T-helper 9 cell (primary cell): ENCODE measurements at places on chromosomes 1 and 21.

DNA sequence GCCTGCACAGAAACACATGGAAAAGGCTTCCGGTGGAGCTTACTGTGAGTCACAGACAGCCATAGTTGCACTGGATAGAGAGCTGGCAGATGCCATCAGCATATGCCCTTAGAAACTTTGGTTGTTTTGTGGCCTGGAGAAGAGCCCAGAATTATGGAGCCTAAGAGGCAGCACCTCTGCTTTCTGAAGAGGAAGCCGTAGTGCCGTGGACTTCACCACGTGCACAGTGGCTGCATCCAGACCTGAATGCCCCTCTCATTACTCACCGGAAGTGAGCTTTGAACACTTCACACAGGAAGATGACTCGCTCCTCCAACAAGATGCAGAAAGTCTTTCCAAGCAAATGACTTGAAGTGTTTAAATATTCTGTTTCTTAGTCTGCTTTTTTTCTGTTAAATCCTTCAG is 28.4 kb downstream of the JUN start:
- peak; percentile 17 for DNase-seq

DNA sequence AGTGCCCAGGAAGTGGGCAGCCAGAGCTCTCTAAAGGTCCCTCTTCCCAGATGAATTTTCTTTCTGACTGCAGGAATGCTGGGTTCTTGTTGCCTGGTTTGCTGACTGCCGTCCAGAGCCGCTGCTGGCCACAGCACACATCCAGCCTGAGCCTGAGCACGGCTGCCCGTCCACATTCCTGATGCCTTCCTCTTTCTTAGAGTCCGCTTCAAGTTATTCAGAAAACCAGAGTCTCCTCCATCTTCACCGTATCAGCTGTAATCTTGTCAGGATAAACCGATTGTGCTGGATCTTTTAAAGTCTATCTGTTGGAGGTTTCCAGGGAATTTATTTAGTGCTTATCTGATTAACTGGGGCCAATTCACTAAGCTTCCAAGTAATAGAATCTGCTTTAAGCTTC is 84.8 kb upstream of the BCAR3 start:
- no peak for DNase-seq

DNA sequence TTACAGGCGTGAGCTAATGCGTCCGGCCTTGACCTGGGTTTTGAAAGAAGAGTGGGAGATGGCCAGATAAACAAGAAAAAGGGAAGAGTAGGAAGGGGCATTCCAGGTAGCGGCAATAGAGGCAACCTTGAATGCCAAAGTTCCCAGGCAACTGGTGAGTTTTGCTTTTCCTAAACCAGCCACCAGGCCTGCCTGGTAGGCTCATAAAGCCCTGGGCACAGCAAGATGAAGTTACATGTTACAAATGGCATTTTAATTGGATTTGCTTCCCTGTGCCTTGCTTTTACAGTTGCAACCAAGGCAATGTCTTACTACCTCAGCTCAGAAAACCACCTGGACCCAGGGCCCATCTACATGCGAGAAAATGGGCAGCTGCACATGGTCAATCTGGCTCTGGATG is 5.5 kb downstream of the LRRC42 start:
- DNase-seq, result no peak

DNA sequence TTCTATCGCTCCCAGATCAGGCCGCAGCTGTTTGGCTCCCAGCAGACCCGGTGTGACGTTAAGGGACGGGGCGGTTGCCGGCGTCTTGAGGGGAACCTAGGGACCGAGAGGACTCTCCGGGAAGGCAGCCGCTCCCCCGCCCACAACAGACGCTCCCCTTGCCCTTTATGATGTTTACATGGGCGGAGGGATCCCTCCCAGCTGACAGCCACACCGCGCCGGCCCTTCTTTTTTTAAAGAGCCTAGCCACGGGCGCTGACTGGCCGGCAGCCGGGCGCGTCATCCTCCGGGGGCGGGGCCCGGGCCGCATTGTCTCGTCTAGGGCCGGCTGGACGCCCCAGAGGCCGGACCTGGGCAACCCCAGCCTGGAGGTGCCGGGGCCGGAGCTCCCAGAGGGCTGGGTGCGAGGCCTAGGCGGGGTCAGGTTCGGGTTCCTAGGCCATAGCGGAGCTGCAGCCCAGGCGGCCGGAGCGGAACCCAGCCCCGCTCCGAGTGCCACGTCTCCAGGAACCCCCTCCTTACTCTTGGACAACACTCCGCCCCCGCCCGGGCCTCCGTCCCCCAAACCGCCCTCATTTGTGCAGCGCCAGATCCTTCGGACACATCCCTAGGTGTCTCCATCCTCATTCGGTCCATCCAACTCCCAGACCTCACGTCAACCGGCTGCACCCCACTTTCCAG is at the start of gene PCAT6:
Gene PCAT6 (plus strand): TSS at position 340 of the 681 bp plus-strand sequence.
- peak; percentile 74 for DNase-seq

DNA sequence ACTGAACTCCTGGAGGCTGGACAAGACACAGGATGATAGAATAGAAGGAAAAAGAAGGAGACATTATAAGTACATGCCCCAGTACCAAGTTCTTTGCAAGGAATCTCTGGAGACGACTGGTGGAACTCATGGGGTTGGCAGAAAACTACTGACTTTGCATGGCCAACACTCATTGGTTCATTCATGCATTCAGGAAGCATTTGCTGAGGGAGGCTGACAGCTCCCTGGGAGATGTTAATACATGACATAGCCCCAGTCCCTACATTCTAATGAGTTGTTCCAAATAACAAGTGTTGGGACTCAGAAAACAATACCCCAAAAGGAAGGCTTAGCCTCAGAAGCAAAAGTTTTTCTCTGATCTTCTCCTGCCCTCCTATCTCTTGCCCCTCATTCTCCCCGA is 172.8 kb upstream of the IRF2BP2 start:
- DNase-seq, result no peak

- DNase-seq, result no peak
These were observed 8.3 kb upstream of the SLC2A1 start for GRCh38 chr1:42966688-42967612.

GRCh38 chr1:236351875-236352573 is 42.1 kb upstream of the EDARADD start:
- no peak for DNase-seq

- no peak for DNase-seq
These were observed 13.6 kb downstream of the FHAD1 start for GRCh38 chr1:15260418-15261154.

DNA sequence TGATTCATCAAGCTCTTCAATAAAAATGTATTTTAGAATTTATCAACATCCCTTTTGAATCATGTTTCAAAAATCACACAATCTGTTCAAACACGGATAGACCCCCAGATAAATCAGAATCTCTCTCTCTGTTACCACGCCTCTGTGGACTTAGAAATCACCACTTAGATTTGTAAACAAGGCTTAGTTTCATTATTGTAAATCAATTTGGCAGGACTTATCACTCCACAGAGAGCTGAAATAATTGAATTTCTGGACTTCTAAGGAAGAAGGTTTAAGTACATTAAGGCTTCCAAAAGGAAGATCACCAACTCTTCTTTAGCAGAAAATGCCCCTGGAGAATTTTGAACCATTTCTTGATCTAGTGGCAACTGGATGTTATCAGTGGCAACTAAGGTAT is 100.4 kb downstream of the APP start:
- DNase-seq, result no peak

DNA sequence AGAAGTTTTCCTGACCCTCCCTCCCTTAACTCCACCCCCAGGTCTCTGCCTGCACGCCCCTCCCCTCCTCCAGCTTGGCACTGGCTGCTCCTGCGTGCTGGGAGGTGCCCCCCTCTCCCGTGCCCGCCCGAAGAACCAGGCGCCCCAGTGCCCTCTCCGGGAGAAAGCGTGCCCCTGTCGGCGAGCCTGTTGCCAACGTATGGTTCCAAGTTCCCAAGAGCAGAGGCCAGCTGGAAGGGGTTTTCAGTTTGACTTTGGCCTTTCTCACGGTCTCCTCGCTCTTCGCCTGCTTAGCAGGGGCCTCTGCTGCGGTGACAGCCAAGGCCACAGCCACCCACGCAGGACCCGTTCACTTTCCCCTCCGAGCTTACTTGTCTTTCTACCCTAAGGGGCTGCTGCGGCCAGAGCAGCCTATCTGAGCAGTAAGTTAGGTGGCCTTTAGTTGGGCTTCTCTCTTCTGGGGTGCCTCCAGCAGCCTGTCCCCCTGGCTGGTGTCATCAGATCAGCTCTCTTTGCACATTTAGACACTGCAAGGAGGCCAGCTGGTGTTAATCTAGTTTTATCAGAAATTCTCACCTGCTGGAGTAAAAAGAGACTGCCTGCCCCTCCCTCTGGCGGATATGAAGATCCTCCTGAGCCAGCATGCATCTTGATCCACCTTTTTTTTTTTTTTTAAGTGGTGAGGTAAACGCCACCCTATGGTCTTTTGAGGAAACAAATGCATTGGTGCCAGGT is 1.5 kb downstream of the STUM start:
- no peak for DNase-seq

GRCh38 chr1:225508538-225509375 is 80.9 kb upstream of the LBR start:
- no peak for DNase-seq

DNA sequence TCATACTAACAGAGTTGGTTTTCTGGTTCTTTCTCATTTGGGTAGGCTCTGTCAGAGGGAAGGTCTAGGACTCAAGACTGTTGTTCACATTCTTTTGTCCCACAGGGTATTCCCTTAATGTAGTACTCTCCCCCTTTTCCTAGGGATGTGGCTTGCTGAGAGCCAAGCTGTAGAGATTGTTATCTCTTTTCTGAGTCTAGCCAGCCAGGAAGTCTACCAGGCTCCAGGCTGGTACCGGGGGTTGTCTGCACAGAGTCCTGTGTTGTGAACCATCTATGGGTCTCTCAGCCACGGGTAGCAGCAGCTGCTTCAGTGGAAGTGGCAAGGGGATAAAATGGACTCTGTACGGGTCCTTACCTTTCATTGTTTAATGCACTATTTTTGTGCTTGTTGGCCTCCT is 226.4 kb downstream of the LBR start:
- DNase-seq, result no peak

- DNase-seq, result no peak
These were observed 40.6 kb downstream of the NCMAP start for GRCh38 chr1:24596401-24596880.

DNA sequence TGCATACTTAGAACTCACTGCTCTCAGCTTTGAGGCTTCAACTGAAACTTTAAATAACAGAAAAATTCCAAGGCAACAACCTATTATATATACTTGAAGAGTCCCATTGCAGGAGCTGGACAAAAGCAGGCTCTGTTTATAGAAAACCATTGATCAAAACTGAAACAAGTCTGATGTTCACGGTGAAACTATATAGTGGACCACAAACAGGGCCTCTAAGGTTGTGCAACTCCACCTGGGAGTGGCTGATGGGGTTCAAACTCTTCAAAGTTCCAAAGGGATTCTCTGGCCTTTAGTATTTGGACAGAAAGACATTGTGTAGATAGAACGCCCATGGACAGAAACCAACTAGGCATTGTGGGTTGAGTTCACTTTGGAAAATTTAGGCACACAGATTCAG is 140.3 kb downstream of the ZC3H11B start:
- DNase-seq, result no peak

GRCh38 chr1:33984906-33985565 is 121.2 kb downstream of the HMGB4 start:
- no peak for DNase-seq

- no peak for DNase-seq
These were observed 28.1 kb upstream of the PPP2R5A start for GRCh38 chr1:212257157-212257556.

DNA sequence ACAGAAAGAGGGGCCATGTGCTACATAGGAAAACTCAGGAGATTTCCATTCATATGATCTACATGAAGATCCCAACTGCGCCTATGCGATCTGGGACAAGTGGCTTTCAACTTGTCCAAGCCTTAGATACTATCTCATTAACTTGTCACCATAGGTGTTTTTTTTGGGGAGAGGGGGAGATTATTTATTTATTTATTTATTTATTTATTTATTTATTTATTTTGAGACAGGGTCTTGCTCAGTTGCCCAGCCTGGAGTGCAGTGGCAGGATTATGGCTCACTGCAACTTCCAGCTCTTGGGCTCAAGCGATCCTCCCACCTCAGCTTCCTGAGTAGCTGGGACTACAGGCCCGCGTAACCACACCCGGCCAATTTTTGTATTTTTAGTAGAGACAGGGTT is 11.3 kb downstream of the FABP3 start:
- no peak for DNase-seq

DNA sequence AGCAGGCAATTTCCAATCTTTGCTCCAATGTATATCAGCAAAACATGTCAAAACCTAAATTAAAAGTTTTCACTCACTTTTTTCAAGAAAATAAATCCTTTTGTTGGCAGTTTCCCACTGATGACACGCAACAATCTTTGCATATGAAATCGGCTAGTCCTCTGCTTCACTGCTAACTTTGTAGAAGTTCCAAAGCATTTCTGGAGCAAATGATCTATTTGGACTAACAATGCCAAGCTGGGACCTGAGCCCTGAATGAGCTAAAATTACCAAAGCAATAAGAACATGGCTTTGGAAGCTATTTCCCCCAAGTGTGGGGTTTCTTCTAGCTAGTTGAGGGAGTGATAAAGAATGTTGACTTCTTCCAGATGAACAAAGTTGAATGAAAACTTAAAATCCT is 5.1 kb downstream of the BEND5 start:
- no peak for DNase-seq

GRCh38 chr1:155329980-155330598 is 9.4 kb downstream of the RUSC1 start:
- no peak for DNase-seq

GRCh38 chr1:2346691-2347408 is 44.5 kb downstream of the MORN1 start:
- no peak for DNase-seq

- DNase-seq, result no peak
These were observed 631.3 kb downstream of the PLA2G4A start for GRCh38 chr1:187460093-187460492.

DNA sequence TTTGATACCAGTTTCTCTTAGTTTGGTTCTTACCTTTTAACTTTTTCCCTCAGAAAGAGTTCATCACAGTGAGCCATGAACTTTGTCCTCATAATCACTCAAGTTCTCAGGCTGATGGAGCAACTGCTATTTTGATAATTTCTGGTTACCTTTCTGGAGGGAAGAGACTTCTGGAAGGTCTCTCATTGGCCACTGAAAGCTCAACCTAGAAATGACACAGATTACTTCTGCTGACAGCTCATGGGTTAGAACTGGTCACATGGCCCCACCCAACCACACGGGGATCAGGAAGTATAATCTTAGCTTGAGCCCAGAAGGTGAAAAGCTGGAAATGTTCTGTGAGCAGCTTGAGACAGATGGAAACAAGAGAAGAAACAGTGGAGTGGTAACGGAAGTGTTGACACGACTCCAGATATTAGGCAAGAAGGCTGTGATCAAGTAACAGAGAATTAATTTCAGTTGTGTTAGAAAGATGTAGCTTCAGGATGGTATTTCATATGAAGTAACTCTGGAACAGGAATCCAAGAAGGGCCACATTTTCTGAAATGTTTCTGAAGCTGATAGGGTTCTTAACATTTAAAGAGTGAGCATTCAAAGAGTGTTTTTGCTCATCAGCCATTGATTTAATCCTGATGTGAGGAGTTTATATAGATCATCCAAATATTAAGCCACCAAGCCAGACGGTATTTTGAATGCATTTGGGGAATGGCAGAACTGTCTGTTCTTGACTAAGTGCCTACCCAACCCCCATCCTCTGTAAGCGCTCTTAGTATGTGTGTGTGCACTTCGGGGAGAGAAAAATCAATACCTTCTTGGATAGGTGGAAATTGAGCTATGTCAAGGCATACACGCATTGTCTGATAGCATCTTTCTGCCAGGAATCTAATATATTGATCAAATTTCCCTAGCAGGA is 21.9 kb upstream of the XPR1 start:
- DNase-seq, result no peak

GRCh38 chr1:14160781-14161180 is 437.7 kb upstream of the KAZN start:
- DNase-seq, result no peak

GRCh38 chr1:240808381-240808780 is 196.4 kb upstream of the GREM2 start:
- DNase-seq, result no peak
